ENCODE measurements at places on chromosomes 7 and 10. TPM values are rescaled to one million over a fixed set of nuclear protein-coding genes. Genes with fewer than 3 reads are reported as not detected.

Gene ACSM6
- total RNA-seq, result not detected

Gene STAMBPL1
- total RNA-seq, result 11.4 TPM

Gene ZNF736
- total RNA-seq, result 23.2 TPM

Gene CUTC
- total RNA-seq, result 12.3 TPM

Gene EPHB6
- 6.5 TPM for total RNA-seq

Gene FAM25A
- not detected for total RNA-seq

Gene HOXA7
- total RNA-seq, result 2.2 TPM

Gene METTL27
- total RNA-seq, result 1.5 TPM

Gene LIPN
- 1.2 TPM for total RNA-seq

Gene NEBL
- 65.9 TPM for total RNA-seq

Gene KCNMA1
- total RNA-seq, result 21.1 TPM

Gene TRIM50
- 0.34 TPM for total RNA-seq

DNA sequence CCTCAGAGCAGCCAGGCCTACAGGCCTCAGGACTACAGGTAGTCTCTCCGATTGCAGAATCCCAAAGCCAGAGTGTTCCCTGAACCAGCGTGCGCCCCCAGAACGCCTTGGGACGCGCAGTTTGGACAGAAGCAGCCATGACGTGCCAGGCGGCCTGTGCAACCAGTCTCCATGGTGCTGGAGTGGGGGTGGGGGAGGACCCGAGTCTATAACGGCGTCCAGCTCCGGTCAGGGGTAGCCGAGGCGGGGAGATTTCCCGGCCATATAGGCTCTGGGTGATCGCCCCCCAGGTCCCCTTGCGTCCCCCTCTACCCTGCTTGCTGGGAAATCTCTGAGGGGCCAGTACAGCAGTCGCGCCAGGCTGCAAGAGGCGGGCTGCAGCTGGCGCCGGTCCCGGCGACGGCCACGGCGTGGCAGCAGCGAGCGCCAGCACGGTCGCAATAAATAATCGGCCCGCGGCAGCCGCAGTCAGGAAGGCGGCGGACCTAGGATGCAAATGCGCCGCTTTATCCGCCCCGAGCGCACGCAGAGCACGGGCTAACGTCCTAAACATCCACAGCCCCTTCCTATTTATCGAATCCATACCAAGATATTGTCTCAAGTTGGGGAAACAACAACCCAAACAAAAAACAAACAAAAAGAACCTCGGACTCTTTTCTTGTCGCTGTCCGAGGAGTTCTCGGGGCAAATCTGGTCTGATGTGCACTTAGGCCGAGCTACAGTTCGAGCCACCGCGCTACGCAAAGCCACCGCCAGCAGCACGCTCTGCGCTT is 1.6 kb downstream of the HOXA3 start:
- H3K4me1 ChIP-seq, result no peaks in the 10 kb centered on the region
- H3K4me3 ChIP-seq, result peak overlapping the region; percentile 46
- peaks cover 100% of the 10 kb centered on the region for H3K27me3 ChIP-seq
- H3K27ac ChIP-seq, result peak overlapping the region; percentile 87
- DNase-seq, result peak; percentile 71

DNA sequence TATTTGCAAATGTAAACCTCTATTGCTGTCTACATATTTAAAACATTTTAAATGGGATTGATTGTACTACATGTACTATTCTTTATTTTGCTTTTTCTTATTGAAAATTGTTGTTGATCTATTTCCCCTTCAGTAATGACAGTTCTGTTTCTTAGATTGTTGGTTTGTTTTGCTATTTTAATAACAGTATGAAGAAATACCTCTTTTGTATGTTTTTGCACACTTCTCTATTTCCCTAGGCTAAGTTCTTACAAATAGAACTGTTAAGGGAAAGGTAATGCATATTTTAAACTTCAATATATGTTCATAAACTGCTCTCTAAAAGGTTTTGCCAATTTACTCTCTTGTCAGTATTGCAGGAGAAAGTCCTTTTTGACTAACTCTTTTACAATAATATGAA is 195.0 kb upstream of the PRPS1L1 start:
- no peak for DNase-seq
- H3K36me3 ChIP-seq, result no peaks in the 10 kb centered on the region
- H3K4me3 ChIP-seq, result no peak overlapping the region
- no peaks in the 10 kb centered on the region for H3K27me3 ChIP-seq
- H3K27ac ChIP-seq, result no peak overlapping the region

GRCh38 chr7:22559829-22560489 is 60.0 kb upstream of the STEAP1B start:
- no peak overlapping the region for H3K4me3 ChIP-seq
- no peak overlapping the region for H3K27ac ChIP-seq
- no peaks in the 10 kb centered on the region for H3K36me3 ChIP-seq

GRCh38 chr10:30783939-30784501 is 154.5 kb upstream of the LYZL2 start:
- H3K27ac ChIP-seq, result peak overlapping the region; percentile 92
- peak; percentile 87 for DNase-seq
- peaks cover 31% of the 10 kb centered on the region for H3K4me1 ChIP-seq
- peak overlapping the region; percentile 45 for H3K4me3 ChIP-seq

DNA sequence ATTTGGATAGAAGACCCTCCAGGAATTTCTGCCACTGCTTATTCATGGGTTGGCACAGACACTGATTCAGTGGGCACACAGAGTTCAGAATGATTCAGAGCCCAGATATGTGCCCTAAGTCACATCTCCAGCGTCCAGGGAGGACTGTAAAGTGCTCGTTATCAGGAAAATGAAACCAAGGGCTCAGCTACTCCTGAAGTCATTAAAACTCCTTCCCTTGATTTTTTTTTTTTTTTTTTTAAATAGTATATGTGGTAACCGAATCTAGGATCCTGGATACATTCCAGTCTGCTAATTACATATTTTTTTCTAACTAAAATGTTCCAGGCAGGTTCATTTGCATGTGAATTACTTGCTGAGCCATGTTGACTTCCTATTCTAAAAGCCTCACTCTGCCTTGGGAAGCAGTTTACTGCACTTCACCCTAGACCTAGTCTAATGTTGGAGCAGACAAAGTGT is 34.7 kb downstream of the MET start:
- peaks cover 3% of the 10 kb centered on the region for H3K4me1 ChIP-seq
- H3K27me3 ChIP-seq, result no peaks in the 10 kb centered on the region
- no peaks in the 10 kb centered on the region for H3K36me3 ChIP-seq
- peak overlapping the region; percentile 41 for H3K27ac ChIP-seq

DNA sequence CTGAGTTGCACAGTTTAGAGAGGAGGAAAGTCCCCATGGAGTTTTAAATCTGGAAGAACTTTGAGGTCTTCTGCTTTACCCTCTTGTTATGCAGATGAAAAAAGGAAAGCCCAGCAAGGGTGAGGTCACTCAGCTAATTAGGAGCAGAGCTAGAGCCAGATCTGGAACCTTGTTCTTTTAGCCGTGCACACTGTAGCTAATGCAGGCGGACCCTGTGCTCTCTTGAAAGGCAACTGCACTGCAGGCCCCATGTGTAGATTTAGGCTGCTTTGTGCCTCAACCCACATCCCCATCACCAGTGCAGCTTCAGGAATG is 63.4 kb downstream of the SYPL1 start:
- H3K27me3 ChIP-seq, result no peaks in the 10 kb centered on the region
- H3K4me1 ChIP-seq, result no peaks in the 10 kb centered on the region

- H3K4me1 ChIP-seq, result no peaks in the 10 kb centered on the region
- no peak for DNase-seq
- no peak overlapping the region for H3K4me3 ChIP-seq
- no peak overlapping the region for H3K27ac ChIP-seq
- H3K36me3 ChIP-seq, result no peaks in the 10 kb centered on the region
These were observed 410.4 kb downstream of the RPS24 start for GRCh38 chr10:78443900-78444571.

GRCh38 chr10:88466786-88467185 is 116.3 kb downstream of the RNLS start:
- H3K4me1 ChIP-seq, result no peaks in the 10 kb centered on the region
- no peak for DNase-seq
- no peaks in the 10 kb centered on the region for H3K36me3 ChIP-seq
- no peak overlapping the region for H3K4me3 ChIP-seq

GRCh38 chr10:133260895-133261725 is 15.6 kb downstream of the ADAM8 start:
- H3K27ac ChIP-seq, result peak overlapping the region; percentile 83
- H3K4me1 ChIP-seq, result peaks cover 31% of the 10 kb centered on the region
- peaks cover 10% of the 10 kb centered on the region for H3K36me3 ChIP-seq
- no peak for DNase-seq
- no peaks in the 10 kb centered on the region for H3K27me3 ChIP-seq

GRCh38 chr10:26334232-26334931 is 103.8 kb upstream of the APBB1IP start:
- H3K4me1 ChIP-seq, result peaks cover 24% of the 10 kb centered on the region
- DNase-seq, result no peak
- no peaks in the 10 kb centered on the region for H3K27me3 ChIP-seq
- no peak overlapping the region for H3K4me3 ChIP-seq

DNA sequence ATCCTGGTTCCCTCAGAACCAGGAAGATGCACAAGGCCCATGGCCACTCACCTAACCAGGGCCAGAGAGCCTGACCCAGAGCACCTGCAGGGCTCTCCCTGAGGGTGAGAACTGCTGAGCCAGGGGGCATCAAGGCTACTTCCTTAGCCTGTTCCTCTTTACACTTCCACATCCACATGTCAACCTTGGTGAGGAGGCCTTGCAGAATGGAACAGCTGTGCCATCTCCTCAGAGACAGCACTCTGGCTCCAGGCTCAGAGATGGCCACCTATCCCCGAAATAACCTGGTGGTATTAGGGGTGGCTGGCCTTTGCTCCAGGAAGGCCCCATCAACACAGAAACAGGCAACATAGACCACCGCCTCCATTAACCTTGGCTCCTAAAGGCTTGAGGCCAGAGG is 473.0 kb downstream of the RPS24 start:
- no peaks in the 10 kb centered on the region for H3K27me3 ChIP-seq
- H3K27ac ChIP-seq, result no peak overlapping the region
- H3K36me3 ChIP-seq, result no peaks in the 10 kb centered on the region
- H3K4me3 ChIP-seq, result no peak overlapping the region
- H3K4me1 ChIP-seq, result no peaks in the 10 kb centered on the region
- no peak for DNase-seq

DNA sequence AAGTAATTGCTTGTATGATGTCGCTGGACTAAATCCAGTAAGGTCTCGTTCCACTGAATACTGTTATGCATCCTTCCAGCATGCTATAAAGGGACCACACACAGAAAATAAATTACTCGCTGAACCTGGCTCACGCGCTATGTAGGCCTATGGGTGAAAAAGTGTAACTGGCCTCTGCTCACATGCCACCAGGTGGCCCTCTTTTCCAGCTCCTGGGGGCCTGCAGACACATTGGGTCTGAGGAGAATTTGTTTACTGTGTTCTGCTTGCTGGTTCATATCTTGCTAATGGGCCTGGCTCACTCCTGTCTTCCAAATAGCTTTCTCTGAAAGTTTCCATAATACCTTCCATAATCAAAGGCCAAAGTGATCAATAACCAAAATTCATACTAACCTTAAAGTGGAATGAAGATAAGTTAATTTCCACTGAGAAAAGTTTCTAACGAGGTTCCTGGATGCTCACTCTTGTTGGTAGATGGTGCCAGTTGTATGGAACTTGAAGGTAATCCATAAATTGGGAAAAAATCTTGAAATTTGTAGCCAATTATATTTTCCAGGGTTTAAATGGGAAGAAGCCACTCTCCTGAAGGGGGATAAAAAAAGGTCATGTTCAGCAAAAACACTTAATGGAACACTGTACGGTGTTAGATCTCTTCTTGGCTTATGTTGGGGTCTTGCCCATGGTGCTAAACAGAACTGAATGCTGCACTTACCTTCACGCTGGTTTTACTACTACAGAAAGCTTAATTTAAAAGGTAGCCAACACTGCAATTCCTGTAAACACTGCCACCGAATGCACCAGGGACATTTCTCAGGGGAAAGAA is 27.0 kb upstream of the ZPBP start:
- H3K4me1 ChIP-seq, result no peaks in the 10 kb centered on the region
- H3K4me3 ChIP-seq, result no peak overlapping the region
- peak; percentile 19 for DNase-seq
- no peaks in the 10 kb centered on the region for H3K27me3 ChIP-seq
- no peak overlapping the region for H3K27ac ChIP-seq

DNA sequence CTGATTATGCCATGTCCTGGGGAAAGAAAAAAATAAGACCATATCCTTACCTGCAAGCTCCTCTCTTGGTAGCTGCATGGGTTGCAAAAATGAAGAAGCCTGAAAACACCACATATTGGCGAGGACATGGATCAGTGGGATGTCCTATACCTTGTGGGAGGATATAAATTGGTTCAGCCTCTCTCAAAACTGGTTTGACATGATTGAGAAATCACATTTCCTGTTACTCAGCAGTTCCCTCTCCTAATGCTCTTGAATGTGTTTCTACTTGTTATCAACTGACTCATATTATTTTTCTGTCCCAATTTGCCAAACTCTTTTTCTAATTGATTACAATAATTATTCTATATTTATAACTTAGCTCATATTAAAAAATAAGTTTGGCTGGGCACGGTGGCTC is 380.2 kb downstream of the EXOC4 start:
- no peak overlapping the region for H3K4me3 ChIP-seq
- H3K27me3 ChIP-seq, result no peaks in the 10 kb centered on the region
- H3K27ac ChIP-seq, result no peak overlapping the region
- H3K36me3 ChIP-seq, result no peaks in the 10 kb centered on the region
- DNase-seq, result no peak

- DNase-seq, result no peak
- no peaks in the 10 kb centered on the region for H3K36me3 ChIP-seq
- no peaks in the 10 kb centered on the region for H3K27me3 ChIP-seq
- H3K4me3 ChIP-seq, result no peak overlapping the region
These were observed 432.1 kb upstream of the PCDH15 start for GRCh38 chr10:55233090-55233489.

DNA sequence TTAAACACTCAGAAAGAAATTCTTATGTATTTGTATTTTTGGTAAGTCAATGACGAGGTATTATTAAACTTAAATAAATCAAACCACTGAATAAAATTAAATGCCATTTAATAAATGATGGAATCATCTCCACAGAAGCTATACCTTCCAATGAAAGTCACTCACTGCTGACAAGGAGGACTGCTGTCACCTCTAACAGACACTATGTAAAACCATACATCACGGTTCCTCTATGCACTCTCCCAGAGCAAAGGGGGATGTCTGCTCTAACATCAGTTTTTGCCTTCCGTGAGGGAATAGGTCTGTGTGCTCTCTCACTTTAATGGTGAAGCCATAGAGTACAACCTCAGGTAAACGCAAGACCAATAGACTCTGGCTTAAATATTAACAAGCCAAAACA is 99.7 kb upstream of the DDC start:
- peaks cover 12% of the 10 kb centered on the region for H3K36me3 ChIP-seq
- peak overlapping the region; percentile 50 for H3K27ac ChIP-seq
- H3K4me1 ChIP-seq, result peaks cover 21% of the 10 kb centered on the region
- DNase-seq, result no peak
- no peak overlapping the region for H3K4me3 ChIP-seq

GRCh38 chr10:99427566-99428190 is 2.7 kb downstream of the GOT1 start:
- peaks cover 16% of the 10 kb centered on the region for H3K36me3 ChIP-seq
- no peak for DNase-seq
- no peak overlapping the region for H3K27ac ChIP-seq

DNA sequence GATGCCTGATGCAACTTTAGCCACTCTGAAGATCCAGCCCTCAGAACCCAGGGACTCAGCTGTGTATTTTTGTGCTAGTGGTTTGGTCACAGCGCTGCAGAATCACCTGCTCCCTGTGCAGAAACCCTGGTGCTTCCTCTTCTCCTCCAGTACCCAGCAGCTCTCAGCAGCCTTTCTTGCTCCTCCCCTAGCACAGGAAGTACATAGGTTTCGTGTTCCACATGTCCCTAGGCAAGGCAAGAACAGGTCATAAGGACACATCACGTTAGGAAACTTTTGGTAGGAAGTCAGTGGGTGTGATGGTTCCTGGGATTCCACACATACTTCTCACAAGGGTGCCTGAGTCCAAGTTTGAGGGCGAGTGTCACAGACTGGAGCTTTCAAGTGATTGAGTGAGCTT is 167.9 kb upstream of the PRSS1 start:
- peaks cover 2% of the 10 kb centered on the region for H3K4me1 ChIP-seq
- DNase-seq, result no peak
- H3K27ac ChIP-seq, result no peak overlapping the region
- no peaks in the 10 kb centered on the region for H3K36me3 ChIP-seq
- no peak overlapping the region for H3K4me3 ChIP-seq
- no peaks in the 10 kb centered on the region for H3K27me3 ChIP-seq
